ENCODE measurements at places on chromosomes 1 and 21. TPM values are rescaled to one million over a fixed set of nuclear protein-coding genes. Genes with fewer than 3 reads are reported as not detected.

GRCh38 chr21:35507181-35507759 is 458.2 kb upstream of the RUNX1 start:
- no peak for DNase-seq

GRCh38 chr21:33109574-33110339 is 39.8 kb downstream of the OLIG1 start:
- no peak for DNase-seq

- no peak for DNase-seq
Measured at GRCh38 chr1:97366984-97367383, 553.9 kb downstream of the DPYD start.

- DNase-seq: no peak
Measured at GRCh38 chr1:15575549-15576150, 9.2 kb downstream of the AGMAT start.

GRCh38 chr1:231279683-231280082 is 38.7 kb downstream of the GNPAT start:
- DNase-seq: no peak

DNA sequence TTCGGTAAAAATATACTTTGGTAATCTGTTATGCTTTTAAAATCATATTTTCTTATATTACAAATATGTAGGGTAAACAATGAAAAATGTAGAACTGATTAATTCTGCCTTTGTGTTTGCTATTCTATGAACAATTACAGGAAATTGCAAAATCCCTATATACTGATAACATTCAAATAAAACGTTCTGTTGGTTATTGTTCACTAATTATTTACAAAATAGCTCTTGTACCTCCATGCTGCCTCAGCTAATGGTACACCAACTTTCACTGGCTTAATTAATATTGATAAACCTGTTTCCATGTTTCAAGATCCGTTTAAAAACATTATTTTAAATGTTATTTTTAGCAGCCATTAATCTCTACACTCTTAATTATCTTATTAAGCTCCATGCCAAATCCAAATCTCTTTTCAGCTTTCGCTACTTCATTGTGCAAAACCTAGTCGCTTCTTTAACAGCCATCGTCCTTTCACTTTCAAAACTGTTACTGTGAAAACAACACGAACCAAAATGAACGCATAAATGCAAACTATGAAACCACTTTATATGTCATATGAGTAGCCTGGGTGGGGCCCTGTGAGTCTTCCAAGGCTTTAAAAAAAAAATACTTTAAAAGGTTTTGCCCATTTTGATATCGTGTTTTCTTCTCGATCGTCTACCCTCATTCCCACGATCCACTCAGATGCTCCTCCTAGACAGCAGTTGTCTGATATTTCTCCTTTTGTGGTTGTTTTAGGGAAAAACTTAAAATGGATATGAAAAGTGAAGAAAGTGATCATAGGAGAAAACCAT is 807.1 kb downstream of the USP25 start:
- DNase-seq: peak; percentile 52

- no peak for DNase-seq
Measured at GRCh38 chr1:43034195-43034658, 75.6 kb upstream of the SLC2A1 start.

DNA sequence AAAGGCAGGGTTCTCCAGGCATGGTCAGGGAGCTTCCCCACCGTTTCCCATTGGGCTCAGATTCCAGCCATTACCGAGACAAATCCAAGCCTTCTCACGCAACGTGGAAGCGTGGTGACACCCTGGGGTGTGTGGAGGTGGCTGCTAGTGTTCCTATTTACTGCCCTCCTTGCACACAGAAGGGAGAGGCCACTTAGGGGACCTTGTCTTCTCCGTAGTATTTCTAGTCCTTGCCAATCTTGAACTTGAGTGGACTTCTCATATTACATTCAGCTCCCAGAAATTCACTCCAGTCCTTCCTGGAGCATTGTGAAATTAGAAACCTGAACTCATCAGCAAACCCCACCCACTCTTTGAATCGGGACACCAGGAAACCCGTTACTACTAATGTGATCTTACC is 131.6 kb downstream of the AJAP1 start:
- DNase-seq: no peak

GRCh38 chr1:44810101-44810761 is 1.9 kb downstream of the BTBD19 start:
- DNase-seq: no peak

DNA sequence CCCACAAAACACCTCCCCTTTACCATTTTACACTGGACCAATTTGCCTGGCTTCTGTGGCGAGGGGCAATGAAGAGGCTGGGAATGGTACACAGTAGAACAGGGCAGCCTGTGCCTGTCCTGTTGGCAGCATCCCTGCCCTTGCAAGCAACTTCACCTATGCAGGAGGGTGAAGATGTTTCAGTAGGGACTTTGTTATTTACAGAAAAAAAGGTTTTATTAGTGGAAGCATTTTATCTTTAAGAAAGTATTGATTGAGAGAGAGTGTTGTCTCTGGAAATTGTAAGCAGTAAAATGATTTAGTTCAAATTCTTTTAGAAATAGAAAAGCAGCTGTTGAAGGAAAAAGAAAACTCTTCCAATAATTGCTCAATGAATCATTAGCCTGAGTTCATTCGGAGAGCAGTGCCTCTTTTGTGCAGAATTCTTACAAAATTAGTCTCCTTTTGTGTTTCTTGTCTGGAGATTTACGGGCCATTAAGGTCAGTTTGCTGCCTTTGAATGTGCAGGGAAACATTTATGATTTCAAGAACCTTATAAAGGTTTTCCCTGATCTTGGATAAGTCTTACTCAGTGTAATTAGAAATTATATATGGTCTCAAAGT is 49.1 kb downstream of the HHAT start:
- DNase-seq: no peak

DNA sequence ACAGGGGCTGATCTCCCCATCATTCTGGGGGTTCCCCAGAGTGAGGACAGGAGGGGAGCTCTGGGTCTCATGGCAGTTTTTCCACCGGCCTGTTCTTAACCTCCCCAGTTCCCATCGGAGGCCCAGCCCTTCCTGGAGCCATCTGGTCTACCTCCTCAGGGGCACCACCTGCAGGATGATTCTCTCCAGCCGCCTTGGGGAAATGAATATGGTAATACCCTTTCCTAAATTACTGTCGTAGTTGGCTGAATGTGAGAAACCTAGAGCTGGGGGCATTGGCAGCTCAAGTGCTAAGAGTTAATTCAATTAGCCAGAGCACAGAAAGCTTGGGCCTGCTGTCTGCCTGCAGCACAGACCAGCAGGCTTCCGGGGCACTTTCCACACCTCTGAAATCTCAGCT is 64.9 kb downstream of the TAS1R2 start:
- no peak for DNase-seq

DNA sequence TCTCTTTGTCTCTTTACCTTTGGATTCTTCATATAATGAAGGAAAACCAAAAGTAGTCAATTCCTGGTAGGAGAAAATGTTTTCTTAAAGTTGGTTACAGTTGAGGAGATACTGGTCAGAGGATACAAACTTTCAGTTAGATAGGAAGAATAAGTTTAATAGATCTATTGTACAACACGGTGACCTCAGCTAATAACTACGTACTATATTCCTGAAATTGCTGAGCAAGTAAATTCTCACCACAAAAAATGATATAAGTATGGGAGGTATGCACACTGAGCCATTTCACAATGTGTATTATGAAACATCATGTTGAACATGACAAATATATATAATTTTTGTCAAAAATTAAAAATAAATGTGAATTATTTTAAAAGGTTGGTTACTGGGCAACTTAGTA is 20.4 kb downstream of the SSX2IP start:
- DNase-seq: no peak

GRCh38 chr21:21210552-21210951 is 212.3 kb downstream of the NCAM2 start:
- DNase-seq: no peak

DNA sequence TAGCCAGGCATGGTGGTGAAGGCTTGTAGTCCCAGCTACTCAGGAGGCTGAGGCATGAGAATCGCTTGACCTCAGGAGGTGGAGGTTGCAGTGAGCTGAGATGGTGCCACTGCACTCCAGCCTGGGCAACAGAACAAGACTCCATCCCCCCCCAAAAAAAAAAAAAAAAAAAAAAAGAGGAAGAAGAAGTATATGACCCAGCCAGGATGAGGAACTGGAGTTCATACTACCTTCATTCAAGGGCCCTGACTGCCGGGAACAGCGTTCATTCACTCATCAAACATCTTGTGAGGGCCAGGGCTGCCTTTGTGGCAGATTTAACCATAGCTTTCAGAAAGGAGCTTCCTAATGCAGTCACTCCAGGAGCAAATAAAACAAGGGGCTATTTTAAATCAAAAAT is 127.6 kb downstream of the MRPS6 start:
- DNase-seq: no peak

DNA sequence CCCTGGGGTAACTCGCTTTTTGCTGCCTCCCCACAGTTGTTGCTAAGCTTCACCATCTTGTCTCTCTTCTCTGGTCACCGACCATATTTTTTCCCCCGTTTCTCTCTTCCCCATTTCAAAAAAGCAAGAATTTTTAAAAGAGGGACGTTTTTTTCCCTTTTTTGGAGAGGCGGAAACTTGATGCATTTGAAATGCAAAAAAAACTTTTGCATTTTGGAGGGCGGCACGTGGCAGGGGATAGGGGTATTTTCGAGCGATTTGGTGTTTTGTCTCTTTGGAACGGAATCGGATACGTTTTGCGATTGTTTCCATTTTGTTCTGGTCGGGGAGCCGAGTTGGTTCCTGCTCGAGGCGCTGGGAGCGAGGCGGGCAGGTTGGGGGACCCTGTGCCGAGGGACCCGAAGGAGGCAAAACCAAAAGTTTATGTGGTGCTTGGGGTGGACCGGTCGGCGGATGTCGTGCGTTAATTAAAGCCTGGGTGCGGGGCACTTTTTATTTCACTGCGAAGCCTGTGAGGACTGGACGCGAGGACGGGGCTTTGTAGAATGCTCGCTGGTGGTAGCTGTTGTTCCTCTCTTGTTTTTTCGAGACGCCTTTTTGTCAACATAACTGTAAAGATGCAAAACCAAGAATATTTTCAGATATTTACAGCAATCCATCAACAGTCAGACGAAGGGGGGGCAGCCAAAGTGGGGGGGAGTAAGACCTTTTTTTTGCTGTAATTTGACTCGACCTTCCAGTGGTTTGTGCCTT is 884 bp downstream of the H3-3A start:
- DNase-seq: peak; percentile 75

DNA sequence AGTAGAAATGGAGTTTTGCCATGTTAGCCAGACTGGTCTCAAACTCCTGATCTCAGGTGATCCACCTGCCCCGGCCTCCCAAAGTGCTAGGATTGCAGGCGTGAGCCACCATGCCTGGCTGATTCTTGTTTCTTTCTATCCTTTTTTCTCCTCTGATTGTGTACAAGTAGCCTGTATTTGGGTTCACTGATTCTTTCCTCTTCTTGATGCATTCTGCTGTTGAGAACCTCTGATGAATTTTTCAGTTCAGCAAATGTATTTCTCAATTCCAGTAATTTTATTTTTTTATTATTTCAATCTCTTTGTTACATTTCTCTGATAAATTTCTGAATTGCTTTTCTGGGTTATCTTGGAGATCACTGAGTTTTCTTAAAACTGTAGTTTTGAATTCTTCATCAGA is 58.8 kb downstream of the AXDND1 start:
- DNase-seq: no peak

DNA sequence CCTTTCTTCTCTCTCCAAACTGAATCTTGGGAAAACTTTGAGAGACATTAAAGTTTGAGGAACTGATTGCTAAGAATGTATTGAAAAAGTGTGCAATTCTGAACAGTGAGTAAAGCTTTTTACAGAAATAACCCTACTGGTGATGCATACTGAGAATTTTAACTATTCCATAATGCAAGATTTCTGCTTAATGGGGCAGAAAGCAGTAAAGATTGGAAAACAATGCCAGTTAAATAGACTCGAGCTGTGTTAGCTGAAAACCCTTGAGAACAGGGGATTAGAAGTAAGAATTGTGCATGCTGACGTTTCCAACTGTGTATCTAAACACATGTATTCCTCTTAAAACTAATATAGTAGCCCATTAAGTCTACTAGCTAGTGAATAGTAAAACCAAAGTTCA is 1500.2 kb upstream of the PRMT6 start:
- no peak for DNase-seq

DNA sequence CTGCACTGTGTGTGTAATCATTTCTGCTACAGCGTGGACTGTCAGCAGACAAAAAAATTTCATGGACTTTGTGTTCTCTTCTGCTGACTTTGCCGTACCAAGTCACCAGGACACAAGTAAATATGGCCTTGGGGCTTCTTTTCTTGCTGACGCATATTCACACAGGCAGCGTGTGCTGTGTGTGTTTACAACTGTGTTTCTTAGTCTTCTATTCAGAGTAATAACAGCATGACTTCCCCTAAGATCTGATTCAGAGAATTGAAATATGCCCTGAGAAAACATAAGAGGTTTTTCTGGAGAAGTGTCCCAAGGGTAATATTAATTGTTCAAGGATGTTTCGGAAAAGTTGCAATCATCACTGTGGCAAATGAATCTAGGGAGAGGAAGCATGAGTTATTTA is 47.1 kb upstream of the DYNLT5 start:
- no peak for DNase-seq

DNA sequence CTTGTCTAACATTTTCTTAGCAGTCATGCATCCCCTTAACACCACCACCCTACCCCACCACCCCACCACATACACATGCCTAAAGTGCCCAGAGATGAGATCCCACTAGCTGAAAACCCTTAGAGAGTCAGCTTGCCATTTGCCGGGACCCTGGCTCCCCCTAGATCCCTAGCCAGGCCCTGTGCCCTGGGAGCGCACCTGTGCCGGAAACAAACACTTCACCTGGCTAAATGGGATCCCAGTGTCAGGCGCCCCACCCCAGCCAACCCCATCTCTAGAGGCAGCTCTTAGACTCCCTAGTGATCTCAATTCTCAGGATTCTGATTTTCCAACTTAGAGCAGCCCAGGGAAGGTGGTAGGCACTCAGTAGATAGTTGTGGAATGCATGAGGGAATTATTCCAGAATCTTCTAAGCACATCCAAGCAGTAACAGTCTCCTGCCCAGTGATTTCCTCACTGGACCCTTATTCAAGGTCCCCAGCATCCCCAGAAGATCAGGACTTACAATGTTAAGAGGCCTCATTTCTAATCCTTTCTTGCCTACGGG is 105.2 kb downstream of the LAMC2 start:
- DNase-seq: no peak

Gene ADAMTS5
- polyA plus RNA-seq: 14.9 TPM

Gene EDARADD
- polyA plus RNA-seq: 0.19 TPM

Gene LRRC3
- polyA plus RNA-seq: 2.4 TPM

Gene SIPA1L2
- polyA plus RNA-seq: 40.1 TPM

Gene PTGER3
- 1.2 TPM for polyA plus RNA-seq

Gene TENT5C
- 2.2 TPM for polyA plus RNA-seq

Gene FAM151A
- 0.85 TPM for polyA plus RNA-seq

Gene DCST1
- polyA plus RNA-seq: not detected

Gene RGS1
- polyA plus RNA-seq: 11.9 TPM

Gene SPRR1B
- 0.37 TPM for polyA plus RNA-seq

Gene FMN2
- 0.23 TPM for polyA plus RNA-seq

Gene HFM1
- polyA plus RNA-seq: 1.8 TPM
